ENCODE measurements at places on chromosomes 4 and X.

- peak; percentile 41 for DNase-seq
Measured at GRCh38 chrX:49165901-49166881, 3.6 kb downstream of the MAGIX start.

DNA sequence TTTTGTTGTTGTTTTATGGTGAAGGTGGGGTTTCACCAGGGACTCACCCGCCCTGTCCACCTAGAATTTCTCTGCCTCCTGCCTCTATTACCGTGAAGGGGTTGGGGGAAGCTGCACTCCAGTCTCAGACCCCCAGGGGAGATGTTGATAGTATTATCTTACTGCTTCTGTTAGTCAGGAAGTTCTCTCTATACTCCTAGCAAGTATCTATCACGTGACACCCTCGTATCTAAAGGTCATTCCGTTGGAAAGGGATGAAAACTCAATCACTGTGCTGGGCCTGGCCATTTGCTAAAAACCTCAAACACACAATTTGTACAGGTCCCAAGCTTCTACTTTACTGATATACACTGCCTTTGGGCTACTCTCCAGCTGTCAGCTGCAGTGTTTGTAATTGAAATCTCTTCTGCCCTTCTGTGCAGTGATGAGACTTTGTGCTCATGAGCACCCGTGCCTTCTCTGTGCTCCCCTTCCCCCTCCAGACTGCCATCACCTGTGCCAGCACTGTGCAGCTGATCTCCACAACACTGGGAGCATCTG lies 188.5 kb upstream of the ANXA3 start:
- DNase-seq: no peak

DNA sequence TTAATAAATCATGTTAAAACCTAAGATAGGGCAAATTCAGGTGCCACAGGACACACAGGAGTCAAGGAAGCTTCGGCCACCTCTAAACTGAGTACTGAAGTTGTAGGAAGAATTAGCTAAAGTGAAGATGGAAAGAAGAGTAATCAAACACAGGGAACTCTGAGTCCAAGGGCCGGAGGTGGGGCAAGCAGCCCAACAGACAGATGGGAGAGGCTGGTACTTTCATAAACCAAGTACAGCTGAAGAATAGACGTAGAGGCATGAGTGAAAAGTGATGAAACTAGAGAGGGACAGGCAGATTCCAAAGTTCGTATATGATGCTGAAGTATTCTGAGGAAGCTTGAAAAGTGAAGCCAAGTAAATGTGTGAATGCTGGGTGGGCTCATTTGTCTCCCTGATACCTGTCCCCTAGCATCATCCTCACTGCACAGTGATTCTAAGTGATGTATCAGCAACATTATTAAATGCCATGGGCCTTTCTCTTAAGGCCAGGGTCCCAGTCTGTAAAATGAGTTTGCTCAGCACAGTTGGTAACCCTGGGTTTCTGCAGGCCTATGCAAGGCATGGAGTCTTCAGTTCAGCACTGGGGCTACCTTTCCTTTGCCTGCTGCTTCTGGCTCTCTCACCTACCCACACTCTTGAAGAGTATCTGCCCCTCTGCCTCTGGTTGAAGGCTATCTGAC lies 203.3 kb downstream of the NR3C2 start:
- no peak for DNase-seq

GRCh38 chr4:72706684-72707083 lies 137.7 kb upstream of the ADAMTS3 start:
- no peak for DNase-seq

GRCh38 chr4:766559-767283 lies 59.2 kb downstream of the CPLX1 start:
- DNase-seq: no peak

GRCh38 chrX:11781734-11782370 lies 23.8 kb downstream of the MSL3 start:
- no peak for DNase-seq

DNA sequence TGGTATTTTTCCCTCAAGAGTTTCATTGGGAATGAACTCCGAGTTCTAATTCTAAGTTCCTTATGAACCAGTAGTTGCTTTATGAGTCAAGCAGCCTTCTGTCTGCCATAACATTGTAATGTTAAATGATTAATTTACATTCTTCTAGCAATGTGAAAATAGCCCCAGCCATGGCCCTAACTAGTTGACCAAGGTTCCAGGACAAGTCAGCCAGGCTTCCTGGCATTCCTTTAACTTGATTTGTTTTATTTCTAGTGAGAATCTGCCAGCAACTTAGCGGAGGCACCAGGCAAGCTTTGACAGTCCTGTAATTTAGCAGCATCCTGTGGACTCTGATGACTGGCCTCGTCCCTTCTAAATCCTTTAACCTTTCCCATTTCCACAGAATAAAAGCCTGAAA lies 69.0 kb downstream of the GLRA2 start:
- DNase-seq: no peak

All from activated T-cell treated with anti-CD3 and anti-CD28 coated beads for 4 hours (primary cell).